ENCODE measurements at places on chromosomes 5 and 9.

DNA sequence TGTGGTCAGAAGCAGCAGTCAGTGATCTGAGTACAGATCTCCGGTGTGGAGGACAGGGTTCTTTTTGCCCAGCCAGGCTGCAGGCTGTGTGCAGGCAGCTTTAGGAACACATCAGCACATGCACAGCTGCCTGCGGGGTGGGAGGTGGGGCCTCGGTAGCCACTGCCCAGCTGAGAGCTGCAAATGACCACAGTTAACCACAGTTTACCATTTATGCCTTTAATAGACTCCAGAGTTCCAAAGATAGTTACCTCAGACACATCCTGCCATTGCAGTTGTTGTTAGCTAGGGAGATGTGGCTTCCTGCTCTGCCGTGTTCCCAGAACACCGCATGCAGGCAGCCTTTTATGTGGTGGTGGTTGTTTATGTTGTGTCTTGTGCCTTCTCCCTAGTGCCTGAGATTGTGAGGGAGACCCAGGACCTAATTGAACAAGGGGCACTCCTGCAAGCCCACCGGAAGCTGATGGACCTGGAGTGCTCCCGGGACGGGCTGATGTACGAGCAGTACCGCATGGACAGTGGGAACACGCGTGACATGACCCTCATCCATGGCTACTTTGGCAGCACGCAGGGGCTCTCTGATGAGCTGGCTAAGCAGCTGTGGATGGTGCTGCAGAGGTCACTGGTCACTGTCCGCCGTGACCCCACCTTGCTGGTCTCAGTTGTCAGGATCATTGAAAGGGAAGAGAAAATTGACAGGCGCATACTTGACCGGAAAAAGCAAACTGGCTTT is 10.2 kb downstream of the EXOC3 start:
- DNase-seq: peak; percentile 34

- peak; percentile 43 for DNase-seq
Measured at GRCh38 chr5:151448038-151448985, 909 bp downstream of the SLC36A1 start.

DNA sequence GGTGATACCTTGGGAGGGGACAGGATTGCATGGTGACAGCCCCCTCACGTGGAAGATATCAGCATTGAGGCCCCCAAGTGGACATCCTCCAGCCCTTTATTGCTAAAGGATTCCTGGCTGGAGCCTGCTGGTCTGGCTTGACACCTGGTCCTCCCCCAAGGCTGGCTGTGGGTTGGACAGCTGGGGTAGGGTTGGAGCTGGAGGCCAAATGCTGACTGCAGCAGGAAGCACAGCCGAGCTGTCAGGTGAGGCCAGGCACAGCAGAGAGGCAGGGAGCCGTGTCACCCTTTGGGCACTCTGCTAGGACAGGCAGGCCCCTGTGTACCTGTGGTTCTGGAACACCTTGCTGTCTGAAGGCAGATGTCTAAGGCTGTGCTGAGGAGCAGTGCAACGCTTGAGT is 2.2 kb downstream of the CACFD1 start:
- DNase-seq: no peak

DNA sequence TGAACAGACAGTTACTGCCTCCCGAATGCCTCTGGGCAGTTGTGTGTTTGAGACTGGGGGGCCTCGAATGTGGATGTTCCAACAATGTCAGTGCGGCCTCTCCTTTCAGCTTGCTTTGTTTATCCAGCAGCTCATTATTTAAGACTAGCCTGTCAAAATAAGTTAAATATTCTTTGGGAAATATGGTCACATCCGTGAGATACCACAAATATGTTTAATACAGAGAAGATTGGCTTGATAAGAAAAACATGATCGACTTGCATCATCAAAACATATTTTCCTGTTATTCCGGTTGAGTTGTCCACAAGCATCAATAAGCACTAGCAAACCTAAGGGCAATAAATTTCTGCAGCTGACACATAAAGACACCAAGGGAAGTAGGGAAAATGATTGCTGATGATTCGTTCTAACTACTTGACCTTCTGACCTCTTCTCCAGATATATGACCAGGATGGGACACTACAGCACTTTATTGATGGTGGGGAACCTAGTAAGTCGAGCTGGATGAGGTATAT is 66.5 kb downstream of the PRDM6 start:
- DNase-seq: no peak

GRCh38 chr9:115847216-115847615 is 306.4 kb upstream of the PAPPA start:
- DNase-seq: no peak

DNA sequence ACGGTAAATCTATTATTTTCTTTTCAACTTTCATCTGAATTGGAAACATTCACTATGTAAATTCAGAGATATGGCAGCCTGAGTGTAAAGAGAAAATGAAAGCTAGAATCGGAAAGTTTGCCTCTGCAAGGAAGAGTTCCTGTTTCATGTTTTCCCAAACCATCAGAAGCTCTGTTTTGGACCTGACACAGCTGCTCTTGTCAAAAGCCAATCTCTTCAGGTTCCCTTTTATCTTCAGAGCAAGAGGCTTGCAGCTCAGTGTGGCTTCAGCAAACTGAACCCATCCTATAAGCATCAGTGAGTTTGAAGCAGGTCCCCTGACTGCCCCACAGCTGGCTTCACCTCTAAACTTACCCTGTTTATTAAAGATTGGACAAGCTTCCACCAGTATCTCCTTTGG is 1099.7 kb downstream of the DTWD2 start:
- DNase-seq: no peak

DNA sequence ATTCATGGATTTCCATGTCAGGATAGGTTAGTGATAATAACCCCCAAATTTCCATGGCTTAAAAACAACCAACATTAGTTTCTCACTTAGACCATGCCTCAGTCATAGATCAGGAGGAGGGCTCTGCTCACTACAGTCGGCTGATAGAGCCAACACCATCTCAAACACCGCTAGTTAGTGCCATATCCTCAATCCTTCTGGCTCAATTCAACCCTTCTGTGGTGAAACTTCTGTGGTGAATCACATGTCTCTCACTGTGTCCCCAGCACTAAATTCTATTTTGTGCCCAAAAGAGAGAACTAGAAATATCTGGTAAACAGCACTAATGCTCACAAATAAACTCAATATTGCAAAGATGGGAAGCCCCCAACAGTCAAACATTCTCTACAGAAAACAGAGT is 21.1 kb downstream of the ECPAS start:
- DNase-seq: no peak

- no peak for DNase-seq
Measured at GRCh38 chr5:124180875-124181461, 565.5 kb downstream of the ZNF608 start.

GRCh38 chr5:15798006-15798405 is 298.0 kb downstream of the FBXL7 start:
- no peak for DNase-seq

GRCh38 chr5:135026645-135027265 is 7.3 kb downstream of the PITX1 start:
- no peak for DNase-seq

- DNase-seq: no peak
Measured at GRCh38 chr9:7360513-7360912, 439.1 kb downstream of the DMAC1 start.

GRCh38 chr5:72156946-72157624 is 49.8 kb downstream of the MAP1B start:
- DNase-seq: no peak

GRCh38 chr9:38145526-38146053 is 76.6 kb upstream of the SHB start:
- no peak for DNase-seq

DNA sequence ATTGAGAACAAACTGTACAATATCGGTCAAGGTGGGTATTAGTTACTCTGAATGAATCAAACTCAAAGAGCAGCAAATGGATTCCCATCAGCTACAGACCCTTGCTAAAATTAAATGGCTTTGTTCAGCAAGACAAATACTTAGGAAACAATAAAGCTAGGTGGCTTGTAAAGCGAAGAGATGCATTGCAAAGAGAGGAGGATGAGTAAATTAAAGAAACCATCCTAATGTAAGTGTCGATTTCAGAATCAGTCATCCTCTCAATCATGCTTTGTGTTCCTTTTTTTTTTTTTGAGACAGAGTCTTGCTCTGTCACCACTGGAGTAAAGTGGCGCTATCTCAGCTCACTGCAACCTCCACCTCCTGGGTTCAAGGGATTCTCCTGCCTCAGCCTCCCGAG is 359.2 kb upstream of the ZNF462 start:
- DNase-seq: no peak

GRCh38 chr5:179267071-179267670 is 78.1 kb downstream of the ADAMTS2 start:
- DNase-seq: peak; percentile 3

GRCh38 chr9:1125741-1126140 is 75.6 kb downstream of the DMRT2 start:
- no peak for DNase-seq

DNA sequence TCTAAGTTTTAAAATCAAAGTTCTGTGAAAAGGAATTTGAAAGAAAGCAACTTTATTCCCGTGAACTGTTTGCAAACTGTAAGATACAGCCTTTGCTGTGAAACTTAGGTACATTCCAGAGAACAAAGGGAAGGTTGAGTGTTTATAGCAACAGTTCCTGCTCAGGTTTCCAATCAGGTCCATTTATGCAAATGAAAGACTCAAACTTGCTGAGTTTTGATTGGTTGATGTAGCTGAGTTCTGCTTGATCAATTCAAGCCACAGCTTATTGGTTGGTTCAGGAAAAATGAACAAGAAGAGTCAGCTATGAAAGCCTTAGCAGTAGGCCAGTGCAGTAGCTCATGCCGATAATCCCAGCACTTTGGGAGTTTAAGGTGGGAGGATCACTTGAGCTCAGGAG is 37.9 kb downstream of the SLC27A6 start:
- DNase-seq: no peak

GRCh38 chr9:86531273-86531970 is 177.2 kb upstream of the TUT7 start:
- DNase-seq: no peak

GRCh38 chr9:116935149-116935897 is 248.2 kb downstream of the TRIM32 start:
- no peak for DNase-seq

GRCh38 chr9:76296561-76297310 is 97.5 kb downstream of the RFK start:
- DNase-seq: no peak

GRCh38 chr5:179504191-179504590 is 46.2 kb upstream of the RUFY1 start:
- no peak for DNase-seq

- DNase-seq: no peak
Measured at GRCh38 chr5:86824637-86825036, 206.9 kb downstream of the COX7C start.

GRCh38 chr5:26569929-26570258 is 468.5 kb downstream of the CDH9 start:
- no peak for DNase-seq

- no peak for DNase-seq
Measured at GRCh38 chr9:102135768-102136167, 397.3 kb upstream of the GRIN3A start.

DNA sequence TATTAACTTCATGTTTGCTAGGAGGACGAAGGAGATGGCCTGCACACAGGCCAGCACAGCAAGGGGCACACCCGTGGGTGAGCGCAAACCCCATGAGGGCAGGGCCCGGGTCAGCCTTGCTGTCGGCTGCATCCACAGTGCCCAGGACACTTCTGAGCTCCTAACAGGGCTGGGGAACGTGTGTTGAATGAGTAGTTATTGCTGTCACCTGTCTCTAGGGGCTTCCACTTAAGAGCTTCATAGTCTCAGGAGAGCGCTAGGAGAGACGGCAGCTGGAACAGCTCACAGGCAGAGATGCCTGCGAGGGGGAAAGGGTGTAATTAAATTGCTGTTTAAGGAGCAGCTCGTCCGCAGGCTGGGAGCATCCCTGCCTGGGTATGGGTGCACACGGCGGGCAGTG is 91.4 kb upstream of the NEURL1B start:
- no peak for DNase-seq

DNA sequence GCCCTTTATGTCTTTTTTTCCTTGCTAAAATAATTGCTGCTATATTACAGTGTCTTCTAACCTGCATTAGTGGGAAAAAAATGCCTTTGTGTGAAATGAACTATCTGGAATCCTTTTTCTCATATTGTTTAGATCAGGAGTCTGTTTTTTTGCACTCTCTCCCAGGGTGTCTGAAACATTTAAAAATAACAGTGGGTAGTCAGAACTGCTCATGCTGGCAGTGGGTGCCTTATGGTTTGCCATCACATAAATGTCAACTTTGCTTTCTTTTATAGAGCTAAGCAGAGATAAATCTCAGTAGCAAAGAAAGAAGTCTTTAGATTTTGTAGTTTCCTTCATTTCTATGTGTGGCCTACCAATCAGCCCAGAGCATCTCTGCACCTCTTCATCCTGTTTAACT is 347.8 kb upstream of the RGMB start:
- no peak for DNase-seq

- no peak for DNase-seq
Measured at GRCh38 chr5:54254482-54255198, 55.7 kb downstream of the ARL15 start.

DNA sequence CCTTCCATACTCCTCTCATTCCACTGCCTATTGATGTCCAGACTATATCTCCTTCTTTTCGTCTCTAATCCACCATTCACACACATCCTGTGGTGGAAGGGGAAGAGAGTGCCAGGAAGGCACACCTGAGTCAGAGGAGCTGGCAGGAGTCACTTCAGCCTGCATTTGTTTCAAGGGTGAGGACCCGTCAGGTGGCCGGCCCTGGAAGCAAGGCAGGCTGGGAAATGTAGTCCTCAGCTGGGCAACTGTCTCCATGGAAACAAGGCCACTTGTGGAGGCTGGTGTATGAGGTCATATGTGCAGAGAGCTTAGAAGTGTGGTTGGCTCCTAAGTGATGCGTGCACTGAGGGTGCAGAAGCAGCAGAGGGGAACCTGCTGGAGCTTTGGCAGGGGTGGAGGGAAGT is 278.4 kb downstream of the NSG2 start:
- DNase-seq: no peak

- no peak for DNase-seq
Measured at GRCh38 chr5:119452060-119452372, 281 bp upstream of the HSD17B4 start.

DNA sequence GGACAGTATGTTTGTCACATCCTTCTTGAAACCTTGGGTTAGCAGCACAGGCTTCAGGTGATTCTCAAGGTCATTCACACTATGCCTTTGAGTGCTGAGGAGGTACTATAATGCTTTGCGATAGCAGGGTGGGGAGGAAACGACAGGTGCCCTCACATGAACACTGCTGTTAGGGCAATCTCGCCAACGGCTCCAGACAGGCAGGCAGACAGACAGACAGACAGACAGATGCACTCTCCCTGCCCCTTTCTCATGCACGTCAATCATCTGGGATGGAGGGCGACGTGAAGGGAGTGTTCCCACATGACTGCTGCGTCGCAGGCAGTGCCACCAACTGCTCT is 82.9 kb downstream of the RAPGEF1 start:
- peak; percentile 29 for DNase-seq

DNA sequence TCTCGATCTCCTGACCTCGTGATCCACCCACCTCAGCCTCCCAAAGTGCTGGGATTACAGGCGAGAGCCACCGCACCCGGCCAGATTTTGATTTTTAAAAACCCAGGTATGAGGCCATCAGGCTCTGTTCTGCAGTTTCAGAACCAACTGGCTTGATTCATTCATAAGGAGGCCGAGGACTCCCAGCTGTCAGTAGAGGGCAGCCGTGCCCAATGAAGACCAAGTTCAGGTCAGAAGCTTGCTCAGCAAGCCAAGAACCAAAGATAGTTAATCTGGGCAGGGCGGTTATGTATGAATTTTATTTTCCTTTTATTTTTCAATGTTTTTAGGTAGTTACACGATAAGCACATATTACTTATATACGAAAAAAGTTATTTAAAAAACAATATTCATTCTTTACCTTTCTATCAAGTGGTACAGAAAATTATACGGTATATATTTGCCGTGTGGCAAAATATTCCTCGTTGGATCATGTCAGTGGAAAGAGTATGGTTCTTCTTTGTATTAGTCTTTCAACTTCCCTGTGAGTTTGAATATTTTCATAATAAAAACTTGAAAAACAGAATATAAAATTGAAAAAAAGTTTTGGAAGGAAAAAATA is 18.0 kb downstream of the MGAT1 start:
- peak; percentile 83 for DNase-seq

Measured in activated naive CD4-positive, alpha-beta T cell treated with anti-CD3 and anti-CD28 coated beads, Interleukin-2, amount 10 ng/mL, durations not matched to agents 7 days and 5 days (primary cell).